ENCODE measurements at places on chromosomes 2 and 18.

- no peaks in the 10 kb centered on the region for H3K27me3 ChIP-seq
- no peaks in the 10 kb centered on the region for H3K36me3 ChIP-seq
Measured at GRCh38 chr18:23113576-23113975, 21.7 kb upstream of the CABLES1 start.

DNA sequence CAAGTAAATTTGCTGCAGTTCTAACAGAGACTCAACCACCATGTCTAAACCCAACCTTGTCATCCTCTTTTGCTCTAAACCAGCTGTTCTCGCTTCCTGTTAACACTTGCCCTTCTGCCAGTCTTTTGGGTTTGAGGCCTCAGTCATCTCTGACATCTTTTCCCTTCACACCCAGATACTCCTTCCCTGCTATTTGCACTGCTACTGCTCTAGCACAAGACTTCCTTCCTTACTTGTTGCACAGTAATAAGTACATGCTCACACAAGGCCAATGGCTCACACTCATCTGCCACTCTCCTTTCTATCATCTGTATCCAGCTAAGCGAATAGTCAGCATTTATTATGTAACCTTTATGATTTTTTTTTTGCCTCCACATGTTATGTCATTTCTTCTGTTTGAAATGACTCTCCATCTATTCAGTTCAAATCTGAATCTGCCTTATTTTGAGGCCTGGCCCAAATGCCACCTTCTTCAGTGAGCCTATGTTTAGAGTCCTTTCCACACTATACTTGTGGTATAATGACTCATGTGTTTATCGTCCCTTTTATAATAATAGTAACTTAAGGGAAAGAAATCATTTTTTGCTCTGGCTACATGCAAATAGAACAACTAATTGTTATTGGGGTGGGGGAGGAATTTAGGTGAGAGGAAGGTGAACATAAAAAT is 22.5 kb upstream of the CDKL4 start:
- no peak for DNase-seq
- no peaks in the 10 kb centered on the region for H3K4me1 ChIP-seq
- no peaks in the 10 kb centered on the region for H3K36me3 ChIP-seq
- no peak overlapping the region for H3K4me3 ChIP-seq
- H3K27me3 ChIP-seq: no peaks in the 10 kb centered on the region

- no peak for DNase-seq
- no peak overlapping the region for H3K27ac ChIP-seq
- no peaks in the 10 kb centered on the region for H3K27me3 ChIP-seq
- no peaks in the 10 kb centered on the region for H3K36me3 ChIP-seq
- H3K4me3 ChIP-seq: no peak overlapping the region
Measured at GRCh38 chr2:84338069-84338468, 121.0 kb downstream of the SUCLG1 start.

DNA sequence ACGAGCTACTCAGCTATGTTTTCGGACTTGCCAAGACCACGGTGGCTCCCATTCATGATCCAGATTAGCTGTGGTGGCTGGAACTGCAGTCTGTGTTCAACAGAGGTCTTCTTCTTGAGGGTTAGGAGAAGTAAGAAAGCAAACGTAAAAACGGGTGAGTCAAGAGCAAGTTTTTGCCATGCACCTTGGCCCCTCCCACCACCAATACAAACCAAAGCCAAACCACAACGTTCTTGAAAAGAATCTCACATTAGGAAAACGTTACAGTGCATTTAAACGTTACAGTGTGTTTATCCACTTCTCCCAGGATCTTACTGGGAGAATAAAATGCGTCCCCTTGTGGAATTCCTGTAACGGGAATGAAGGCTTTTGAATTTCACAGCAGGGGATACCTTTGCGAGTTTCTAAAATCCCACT is 725 bp downstream of the FBXO48 start:
- H3K4me1 ChIP-seq: no peaks in the 10 kb centered on the region
- H3K36me3 ChIP-seq: no peaks in the 10 kb centered on the region
- peak overlapping the region; percentile 63 for H3K27ac ChIP-seq
- H3K27me3 ChIP-seq: no peaks in the 10 kb centered on the region
- DNase-seq: no peak

GRCh38 chr2:202046572-202046971 is 12.9 kb downstream of the FZD7 start:
- H3K4me1 ChIP-seq: no peaks in the 10 kb centered on the region
- H3K27ac ChIP-seq: no peak overlapping the region
- H3K27me3 ChIP-seq: no peaks in the 10 kb centered on the region
- no peak overlapping the region for H3K4me3 ChIP-seq

DNA sequence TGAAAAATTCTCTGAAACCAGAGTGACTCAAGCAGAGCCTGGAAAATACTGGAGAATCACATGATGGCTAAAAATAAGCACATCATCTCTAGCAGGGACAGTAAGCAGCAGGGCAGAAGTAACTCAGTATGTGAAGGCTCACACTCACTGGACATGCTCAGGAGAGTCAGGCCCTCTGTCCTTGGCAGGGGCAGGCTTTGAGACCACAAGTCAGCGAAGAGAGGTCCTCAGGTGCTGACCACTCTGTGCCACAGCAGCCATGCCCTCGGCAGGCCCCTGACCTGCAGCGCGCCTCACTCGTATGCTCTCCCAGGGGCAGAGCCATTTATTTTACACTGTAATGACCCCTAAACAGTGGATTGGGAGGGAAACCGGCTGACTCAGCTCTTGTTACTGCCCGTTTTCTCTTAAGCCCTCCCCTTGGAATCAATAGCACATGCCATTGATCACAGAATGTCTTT is 76.8 kb downstream of the MAPRE2 start:
- H3K4me1 ChIP-seq: peaks cover 6% of the 10 kb centered on the region
- no peaks in the 10 kb centered on the region for H3K27me3 ChIP-seq
- peak overlapping the region; percentile 44 for H3K27ac ChIP-seq
- H3K36me3 ChIP-seq: no peaks in the 10 kb centered on the region

GRCh38 chr2:27584597-27584996 is 1.8 kb downstream of the ZNF512 start:
- H3K27ac ChIP-seq: no peak overlapping the region
- H3K36me3 ChIP-seq: no peaks in the 10 kb centered on the region
- H3K27me3 ChIP-seq: no peaks in the 10 kb centered on the region
- H3K4me3 ChIP-seq: no peak overlapping the region

DNA sequence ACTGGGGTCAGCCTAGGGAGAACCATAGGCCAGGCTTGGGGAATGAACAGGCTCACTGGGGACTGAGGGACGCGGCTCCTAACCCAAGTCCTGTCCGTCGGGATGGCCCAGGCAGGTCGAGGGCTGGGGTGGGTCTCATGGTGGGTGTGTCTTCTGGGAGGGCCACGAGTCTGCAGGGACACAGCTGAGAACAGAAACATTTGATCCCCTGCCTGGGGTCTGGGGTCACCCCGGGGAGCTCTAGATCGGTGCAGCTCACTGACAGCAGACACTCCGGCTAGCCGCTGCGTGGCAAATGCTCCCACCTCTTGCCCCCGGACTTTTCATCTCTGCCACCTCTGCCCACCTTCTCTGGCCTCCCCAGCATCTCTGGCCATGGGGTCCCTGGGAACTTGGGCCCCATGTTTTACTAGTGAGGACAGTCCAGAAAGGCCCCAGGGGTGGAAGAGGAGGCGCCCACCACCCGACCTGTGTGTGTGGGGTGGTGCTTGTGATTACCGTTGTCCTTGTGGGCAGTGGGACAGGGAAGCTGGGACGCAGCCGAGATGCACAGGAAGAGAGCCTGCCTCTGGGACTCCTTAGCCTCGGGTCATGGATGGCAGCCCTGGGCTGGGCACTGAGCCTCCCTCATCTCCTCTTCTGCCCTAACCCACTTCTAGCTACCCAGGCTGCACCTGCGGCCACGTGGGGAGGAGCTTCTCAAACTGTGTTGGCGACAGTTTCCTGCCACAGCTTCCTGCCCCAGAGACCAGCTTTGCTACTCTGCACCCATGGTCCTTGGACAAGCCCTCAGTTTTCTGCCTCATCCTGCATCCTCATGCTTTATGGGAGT is 4.9 kb downstream of the ZAP70 start:
- no peaks in the 10 kb centered on the region for H3K36me3 ChIP-seq
- no peak overlapping the region for H3K27ac ChIP-seq
- no peak for DNase-seq
- H3K4me3 ChIP-seq: no peak overlapping the region

DNA sequence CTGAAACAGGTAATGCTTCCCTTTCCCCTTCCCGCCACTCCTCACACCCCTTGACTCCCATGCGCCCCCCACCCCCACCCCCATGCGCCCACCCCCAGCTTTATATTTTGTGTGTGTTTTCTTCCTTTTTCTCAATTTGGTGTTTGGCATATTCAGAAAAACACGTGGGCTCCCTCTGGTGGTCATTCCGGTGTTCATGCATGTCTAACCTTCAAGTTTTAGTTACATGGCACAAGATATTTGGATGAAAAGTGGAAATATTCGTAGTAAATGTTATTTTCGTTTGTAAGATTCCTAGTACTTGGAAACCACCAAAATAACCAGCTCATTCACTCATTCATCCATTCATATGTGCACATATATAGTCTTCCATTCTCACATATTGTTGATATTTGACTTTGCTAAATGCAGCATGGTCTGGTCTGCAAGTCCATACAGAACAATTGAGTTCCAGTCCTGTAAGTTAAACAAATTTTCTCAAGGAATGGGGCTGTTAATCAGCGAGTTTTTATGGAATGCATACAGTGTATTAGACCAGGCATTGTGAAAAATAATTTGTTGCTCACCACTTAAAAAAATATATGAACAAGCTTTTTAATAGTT is 143.6 kb upstream of the MAP3K20 start:
- peaks cover 30% of the 10 kb centered on the region for H3K4me1 ChIP-seq
- H3K36me3 ChIP-seq: no peaks in the 10 kb centered on the region
- H3K4me3 ChIP-seq: no peak overlapping the region

- H3K27me3 ChIP-seq: no peaks in the 10 kb centered on the region
- no peak overlapping the region for H3K27ac ChIP-seq
- no peaks in the 10 kb centered on the region for H3K36me3 ChIP-seq
- DNase-seq: no peak
- no peak overlapping the region for H3K4me3 ChIP-seq
Measured at GRCh38 chr2:230592775-230593174, 119.9 kb upstream of the CAB39 start.

DNA sequence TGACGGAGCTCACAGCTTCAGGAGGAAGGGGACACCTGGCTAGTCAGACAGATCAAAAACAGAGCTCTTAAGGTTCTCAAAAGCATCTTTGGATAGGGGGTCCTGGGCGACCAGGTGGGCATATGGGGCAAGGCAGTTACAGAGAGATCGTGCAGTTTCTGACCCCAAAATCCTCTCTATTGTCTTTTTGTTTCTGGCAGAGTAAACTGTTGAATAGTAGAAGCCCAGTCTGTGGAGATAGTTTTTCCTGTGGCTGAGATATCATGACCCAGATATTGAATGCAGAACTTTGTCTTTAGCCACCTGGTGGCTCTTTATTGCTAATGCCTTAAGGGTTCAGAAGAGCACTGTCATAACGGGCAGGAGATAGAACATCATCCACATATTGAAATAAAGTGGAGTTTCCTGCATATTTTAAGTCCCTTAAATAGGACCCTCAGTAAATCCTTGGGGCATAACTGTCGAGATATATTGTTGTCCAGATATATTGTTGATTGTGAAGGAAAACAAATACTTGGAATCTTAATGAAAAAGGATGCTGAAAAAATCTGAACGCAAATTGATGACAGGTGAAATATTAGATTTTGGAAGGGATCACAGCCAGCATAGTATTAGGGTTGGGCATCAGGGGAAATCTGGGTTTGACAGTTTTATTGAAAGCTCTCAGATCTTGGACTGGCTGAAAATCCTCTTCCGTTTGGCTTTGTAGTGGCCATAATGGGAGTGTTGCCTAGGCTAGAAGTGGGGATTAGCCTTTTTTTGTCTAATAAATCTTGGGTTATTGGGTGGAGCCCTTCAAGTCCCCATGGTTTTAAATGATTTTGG is 14.1 kb upstream of the ZDBF2 start:
- DNase-seq: no peak
- no peaks in the 10 kb centered on the region for H3K36me3 ChIP-seq
- H3K27me3 ChIP-seq: no peaks in the 10 kb centered on the region
- no peak overlapping the region for H3K4me3 ChIP-seq

DNA sequence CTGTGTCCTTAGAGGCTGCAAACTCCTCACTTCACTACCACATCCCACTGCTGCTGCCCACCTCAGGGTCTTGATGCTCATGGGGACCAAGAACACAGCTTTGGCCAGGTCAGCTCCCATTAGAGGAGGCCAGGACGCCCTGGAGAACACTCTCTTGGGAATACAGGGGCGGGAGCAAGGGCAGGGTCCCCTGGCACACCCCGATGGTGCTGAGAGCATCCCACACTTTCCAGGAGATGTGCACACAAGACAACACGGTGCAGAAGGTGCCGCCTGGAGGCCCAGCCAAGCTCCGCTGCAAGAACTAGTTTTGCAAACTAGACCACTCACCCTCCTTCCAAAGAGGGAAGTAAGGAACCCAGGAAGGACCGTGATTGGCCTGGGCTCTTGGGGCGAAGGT is 304.4 kb upstream of the SALL3 start:
- H3K36me3 ChIP-seq: no peaks in the 10 kb centered on the region
- H3K4me3 ChIP-seq: no peak overlapping the region
- DNase-seq: no peak
- no peak overlapping the region for H3K27ac ChIP-seq

DNA sequence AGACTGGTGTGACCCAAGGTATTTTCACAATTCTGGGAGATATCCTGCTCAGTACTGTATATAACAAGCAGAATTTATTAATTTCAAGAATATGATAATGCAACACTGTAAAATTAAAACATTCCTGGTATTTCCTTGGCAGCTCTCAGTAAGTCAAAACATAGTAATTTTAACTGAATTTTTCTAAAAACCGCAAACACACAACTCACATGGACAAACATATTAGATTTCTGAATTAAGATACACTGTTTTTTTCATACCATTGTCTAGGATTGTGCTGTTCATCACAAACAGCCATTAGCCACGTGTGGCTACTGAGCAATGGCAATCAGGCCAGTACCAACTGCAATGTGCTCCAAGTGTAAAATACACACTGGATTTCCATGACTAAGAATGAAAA is 29.6 kb downstream of the LPIN2 start:
- peak overlapping the region; percentile 73 for H3K27ac ChIP-seq
- H3K4me1 ChIP-seq: peaks cover 42% of the 10 kb centered on the region
- no peak for DNase-seq
- no peak overlapping the region for H3K4me3 ChIP-seq

DNA sequence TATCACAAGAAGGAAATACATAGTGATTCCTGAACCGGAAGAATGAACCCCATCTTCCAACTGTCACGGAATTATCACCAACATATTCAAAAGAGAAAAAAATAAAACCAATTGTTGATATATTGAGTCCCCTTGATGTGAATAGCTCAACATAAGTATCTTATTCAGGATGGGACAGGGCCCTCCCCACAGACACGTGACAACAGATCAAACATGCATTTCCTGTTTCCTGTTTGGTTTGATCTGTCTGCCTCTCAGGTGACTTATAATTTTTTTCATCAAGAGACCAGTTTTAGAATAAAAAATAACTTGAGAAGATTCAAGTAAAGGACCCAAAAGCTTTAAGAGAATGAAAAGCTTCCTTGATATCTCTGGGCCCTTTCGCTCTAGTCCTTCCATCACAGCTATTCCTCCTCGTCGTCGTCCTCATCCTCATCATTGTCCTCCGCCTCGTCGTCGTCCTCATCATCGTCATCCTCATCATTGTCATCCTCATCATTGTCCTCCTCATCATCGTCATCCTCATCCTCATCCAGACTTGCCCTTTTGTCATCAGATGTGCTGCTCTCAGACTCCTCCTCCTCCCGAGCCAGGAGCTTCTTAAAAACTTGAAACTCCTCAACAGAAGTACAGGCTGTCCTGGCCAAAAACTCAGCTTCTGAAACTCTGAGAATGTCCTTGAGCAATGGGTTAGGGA is 6.3 kb downstream of the MTERF4 start:
- no peak overlapping the region for H3K4me3 ChIP-seq
- no peak for DNase-seq
- H3K27me3 ChIP-seq: no peaks in the 10 kb centered on the region
- H3K27ac ChIP-seq: no peak overlapping the region
- H3K36me3 ChIP-seq: peaks cover 11% of the 10 kb centered on the region
- H3K4me1 ChIP-seq: peaks cover 7% of the 10 kb centered on the region

Measured in pancreas (tissue), 10 donors.